ENCODE measurements at places on chromosomes 4 and X.

GRCh38 chrX:23854122-23854521 is 53.6 kb downstream of the APOO start:
- DNase-seq, result no peak

- no peak for DNase-seq
These were observed at the start of gene XAGE5 for GRCh38 chrX:52811065-52811625. XAGE5 (plus strand) TSS chrX:52811287; CDS start chrX:52812567, 1,280 bp downstream.

GRCh38 chr4:57945298-57945697 is 835.1 kb upstream of the IGFBP7 start:
- no peak for DNase-seq

GRCh38 chrX:150085881-150086280 is 147.6 kb upstream of the EOLA2 start:
- DNase-seq, result no peak

GRCh38 chr4:138643827-138644226 is 371.8 kb upstream of the NOCT start:
- DNase-seq, result no peak

Measured in CD4-positive, alpha-beta T cell treated with Interleukin-4 for 4 hours (primary cell).